ENCODE measurements at places on chromosomes 13 and 19.
A peak's percentile ranks its signal among the peaks of the same experiment; 100 is the strongest.

DNA sequence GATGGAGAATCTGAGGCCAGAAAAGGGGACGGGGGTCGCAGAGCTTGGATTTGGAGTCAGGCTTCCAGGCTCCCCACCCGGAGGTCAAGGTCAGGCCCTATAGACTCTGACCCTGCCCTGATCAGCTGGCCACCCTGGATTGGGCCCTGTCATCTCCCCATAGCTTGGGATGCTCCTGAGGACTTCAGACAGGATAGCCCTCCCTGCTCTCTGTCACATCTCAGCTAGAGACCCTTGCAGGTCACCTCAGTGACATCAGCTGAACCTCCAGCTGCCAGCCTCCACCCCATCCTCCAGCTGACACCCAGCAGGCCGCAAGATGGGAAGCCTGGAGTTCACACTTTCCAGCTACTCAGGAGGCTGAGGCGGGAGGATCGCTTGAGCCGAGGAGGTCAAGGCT is 2.8 kb upstream of the TPM4 start:
- no peak for DNase-seq

DNA sequence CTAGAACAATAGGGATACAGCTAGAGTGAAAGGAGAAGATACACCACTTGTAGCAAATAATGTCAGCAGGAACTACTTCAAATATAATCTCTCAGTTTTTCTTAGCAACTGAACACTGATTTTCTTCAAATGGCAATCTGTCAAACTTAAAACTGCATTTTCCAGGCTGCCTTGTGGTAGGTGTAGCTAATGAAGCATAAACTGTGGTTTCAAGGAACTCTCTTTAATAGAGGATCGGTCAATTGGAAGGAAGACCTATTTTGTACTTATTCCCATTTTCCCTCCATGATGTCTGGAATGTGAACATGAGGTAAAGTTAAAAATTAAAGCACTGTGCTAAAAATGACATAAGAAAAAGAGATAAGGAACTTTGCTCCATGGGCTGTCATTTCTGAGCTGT is 1261.9 kb downstream of the PCDH17 start:
- DNase-seq: no peak

GRCh38 chr13:28497143-28497876 is 2.4 kb upstream of the FLT1 start:
- no peak for DNase-seq

DNA sequence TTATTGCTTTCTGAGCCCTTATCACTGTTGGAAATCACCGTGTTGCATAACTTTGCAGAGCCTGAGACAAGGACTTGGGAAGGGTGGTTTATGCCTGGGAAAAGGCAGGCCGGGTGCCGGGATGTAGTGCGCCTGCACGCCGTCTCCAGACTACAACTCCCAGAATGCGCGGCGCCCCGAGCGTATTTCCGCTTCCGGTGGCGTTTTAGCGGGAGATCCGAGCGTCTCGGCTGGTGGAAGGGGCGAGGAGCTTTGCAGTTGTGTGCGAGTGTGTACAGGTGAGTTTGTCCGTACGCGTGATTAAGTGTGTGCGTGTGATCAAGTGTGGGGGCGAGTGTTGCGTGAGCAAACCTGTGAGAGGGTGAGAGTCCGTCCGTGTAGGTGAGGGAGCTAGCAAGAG is 75.4 kb downstream of the PEG3 start:
- DNase-seq: no peak

- DNase-seq: no peak
Observed at GRCh38 chr19:33667141-33667650, 45.4 kb downstream of the CHST8 start.

GRCh38 chr19:43525836-43526771 is 897 bp downstream of the ETHE1 start:
- DNase-seq: peak; percentile 46

DNA sequence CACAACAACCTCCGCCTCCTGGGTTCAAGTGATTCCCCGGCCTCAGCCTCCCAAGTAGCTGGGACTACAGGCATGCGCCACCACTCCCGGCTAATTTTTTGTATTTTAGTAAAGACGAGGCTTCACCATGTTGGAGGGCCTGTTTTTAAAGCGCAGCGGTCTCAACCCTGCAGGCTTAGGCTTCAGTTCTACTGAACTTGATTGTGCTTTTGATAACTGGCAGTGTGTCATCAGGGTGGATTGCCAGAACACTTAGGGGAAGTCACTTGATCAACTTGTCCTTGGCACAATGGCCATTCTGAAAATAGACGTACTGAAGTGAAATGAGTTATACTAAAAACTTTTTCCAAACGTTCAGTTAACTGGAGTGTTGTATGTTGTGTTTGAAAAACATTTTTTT is 472.2 kb downstream of the KLF5 start:
- no peak for DNase-seq

Data from nephron progenitor cell (in vitro differentiated cells).